ENCODE measurements at places on chromosomes 2 and 18. TPM values are rescaled to one million over a fixed set of nuclear protein-coding genes. Genes with fewer than 3 reads are reported as not detected.
A peak's percentile ranks its signal among the peaks of the same experiment; 100 is the strongest.

- DNase-seq = no peak
These were observed 15.7 kb downstream of the TTR start for GRCh38 chr18:31607384-31607783.

GRCh38 chr2:122999258-122999657, 1025.8 kb upstream of the CNTNAP5 start:
- no peak for DNase-seq

DNA sequence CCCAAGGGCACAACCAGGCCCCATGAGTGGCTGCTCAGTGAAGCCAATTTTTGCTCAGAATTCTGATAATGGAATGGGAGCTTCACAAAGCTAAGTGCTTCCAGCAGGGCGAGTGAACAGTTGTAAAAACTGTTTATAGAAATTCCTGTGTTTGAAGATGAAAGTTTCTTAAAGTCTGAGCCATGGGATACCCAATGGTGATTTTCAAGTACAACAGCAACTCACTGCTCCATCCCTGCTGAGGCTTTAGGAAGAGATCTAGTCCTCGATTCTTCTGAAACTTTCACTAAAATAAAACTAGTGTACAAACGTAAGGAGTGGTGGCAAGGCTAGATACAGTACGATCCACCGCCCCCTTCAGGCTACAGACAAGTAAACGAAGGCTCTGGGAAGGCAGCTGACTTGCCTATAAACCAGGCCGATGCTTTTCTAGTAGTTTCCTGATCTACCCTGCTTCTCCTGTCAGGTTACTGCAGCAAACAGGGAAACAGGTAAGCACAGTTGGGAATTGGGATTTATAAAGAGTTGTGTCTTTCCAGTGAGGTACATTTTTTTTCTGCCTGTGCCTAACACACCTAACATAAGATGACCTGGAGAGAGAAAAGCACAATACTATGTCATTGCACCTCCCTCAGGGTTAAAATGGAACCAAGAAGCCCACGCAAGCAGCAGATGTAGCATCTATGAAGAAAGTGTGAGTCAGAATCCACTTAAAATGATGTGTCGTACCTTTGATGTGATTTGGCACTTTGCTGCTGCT, 108.7 kb downstream of the UXS1 start:
- peak; percentile 86 for DNase-seq

DNA sequence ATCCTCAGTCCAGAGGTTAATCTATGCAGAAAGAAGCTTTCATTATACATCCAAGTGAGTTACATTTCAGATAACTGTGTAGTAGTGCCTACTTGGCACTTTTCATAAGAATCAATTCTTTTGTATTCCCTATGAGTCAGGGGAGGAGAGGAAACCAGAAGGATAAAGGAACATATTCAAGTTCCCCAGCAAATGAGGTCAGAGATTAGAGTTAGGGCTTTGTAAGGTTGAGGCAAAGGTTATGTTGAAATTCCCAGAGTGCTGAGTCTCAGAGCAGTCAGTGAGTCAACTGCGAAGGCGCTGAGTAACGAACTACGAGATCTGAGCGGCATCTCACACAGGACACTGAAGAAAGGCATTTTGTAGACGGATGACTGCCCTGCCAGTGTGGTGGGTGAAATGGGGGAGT, 25.1 kb upstream of the ME2 start:
- no peak for DNase-seq

FAHD2B gene
- total RNA-seq = 24.3 TPM

DNA sequence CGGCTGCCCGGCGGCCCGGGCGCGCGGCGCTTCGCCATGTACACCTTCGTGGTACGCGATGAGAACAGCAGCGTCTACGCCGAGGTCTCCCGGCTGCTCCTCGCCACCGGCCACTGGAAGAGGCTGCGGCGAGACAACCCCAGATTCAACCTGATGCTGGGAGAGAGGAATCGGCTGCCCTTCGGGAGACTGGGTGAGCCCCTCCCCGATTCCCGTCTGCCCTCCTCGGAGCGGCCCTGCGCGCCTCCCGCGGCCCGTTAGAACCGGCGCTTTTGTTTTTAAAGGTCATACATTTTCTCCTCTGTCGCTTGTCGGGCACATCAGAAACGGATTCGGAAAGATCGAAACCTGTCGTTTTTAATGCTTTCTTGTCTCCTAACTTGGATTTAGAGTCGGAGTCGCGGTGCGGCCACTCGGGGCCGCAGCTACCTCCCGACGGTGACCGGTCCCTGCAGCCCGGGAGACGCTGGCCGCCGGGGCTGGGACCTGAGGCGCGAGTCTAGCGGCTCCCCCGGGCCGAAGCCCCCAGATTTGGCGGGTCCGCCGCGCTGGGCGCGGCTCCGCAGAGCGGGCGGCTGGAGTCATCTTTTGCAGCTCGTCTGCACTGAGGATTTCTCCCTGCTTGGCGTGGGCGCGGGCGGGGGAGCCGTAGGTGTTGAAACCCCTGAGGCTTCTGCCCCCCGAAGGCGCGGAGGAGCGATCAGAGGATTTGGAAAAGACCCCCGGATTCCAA, 519 bp downstream of the TTL start:
- DNase-seq = peak; percentile 80

DNA sequence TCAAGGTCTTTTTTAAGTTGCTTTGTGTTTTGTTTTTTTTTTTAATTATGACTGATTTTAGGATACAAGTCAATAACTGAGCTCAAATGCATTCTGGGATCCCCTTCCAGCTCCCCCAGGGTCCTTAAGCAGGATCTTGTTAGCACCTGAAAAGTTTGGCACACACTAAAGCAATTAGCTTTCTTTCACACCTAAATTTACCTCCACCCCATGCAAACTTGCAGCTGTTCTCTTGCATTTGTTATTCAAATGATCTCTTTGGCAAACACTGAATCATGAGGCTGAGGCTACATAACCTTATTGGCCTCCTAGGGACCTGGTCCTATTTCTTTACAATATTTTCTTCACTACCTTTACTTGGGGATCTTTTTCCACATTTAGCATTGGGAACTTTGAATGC, 2026.1 kb upstream of the CELF4 start:
- DNase-seq = no peak

B3GNT7 gene
- not detected for total RNA-seq

IL1B gene
- total RNA-seq = 0.33 TPM

DNA sequence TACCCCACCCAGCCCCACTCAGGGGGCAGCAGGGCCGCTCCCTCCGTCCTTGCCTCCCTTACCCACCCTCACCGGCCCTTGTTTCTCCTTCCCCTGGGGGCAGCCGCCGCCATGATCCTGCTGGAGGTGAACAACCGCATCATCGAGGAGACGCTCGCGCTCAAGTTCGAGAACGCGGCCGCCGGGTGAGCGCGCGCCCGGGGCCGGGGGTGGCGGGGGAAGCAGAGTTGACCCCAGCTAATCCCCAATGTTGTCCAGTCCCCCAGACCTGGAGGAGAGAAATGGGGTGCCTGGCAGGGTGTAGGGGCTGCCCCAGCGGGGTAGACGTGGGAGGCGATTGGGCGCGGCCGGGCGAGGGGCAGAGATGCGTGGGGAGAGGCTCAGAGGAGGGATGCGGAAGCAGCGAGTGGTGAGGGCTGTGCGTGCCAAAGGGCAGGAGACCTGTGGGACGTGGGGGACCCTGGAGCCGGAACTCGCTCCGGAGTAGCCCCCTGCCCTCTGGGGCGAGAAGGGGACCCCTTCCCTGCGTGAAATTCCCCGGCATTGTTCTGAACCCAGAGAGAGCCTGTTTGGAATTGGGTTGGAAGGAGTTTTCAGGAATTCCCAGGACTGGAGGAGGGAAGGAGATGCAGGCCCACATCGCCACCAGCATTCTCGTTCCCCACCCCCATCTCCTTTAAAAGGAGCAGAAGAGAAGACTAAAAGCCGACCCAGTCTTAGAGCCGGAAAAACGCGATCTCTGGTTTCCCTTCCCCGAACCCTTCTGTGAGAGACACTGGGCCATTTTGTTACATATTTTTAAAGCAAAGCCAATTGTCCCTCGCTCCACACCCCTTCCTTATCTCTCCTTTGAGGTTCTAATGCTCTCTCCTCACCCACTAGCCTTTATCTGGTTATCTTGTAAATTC, 625 bp downstream of the ARPC2 start:
- peak; percentile 90 for DNase-seq

DOCK10 gene
- 138 TPM for total RNA-seq

DNA sequence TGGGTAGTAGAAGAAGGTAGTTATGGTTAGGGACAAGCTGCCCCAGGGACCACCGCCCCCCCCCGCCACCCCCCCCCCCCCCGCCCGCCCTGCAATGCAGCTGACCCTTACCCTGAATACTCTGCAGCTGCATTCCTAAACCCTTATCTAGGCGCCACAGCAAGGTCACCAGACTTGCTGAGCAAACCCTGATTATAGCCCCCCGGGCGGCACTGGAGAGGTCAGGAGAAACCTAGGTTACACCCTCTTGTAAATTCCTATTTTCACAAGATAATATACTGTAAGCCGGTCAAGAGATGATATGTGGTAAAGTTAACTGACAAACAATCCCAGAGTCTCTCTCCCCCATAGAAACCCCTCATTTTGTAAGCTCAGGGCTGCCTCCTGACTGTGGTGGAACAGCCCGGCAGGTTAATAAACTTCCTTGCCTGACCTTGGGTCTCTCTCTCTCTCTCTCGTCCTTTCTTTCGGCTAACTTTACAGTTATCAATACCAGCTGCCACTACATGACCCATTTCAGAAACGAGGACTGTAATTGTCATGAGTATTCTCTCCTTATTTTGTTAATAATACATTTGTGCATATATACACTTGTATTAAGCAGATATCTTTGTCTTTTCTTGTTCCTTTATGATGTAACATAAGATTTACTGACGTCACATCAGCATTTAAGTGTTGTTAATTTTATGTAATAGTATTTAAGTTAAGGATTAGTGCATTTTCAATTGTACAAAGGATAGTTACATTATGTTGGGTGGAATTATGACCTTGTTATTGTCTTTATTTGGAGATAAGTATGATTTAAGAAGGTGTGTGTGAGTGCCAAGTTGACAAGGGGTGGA, 22.8 kb upstream of the SMAD4 start:
- DNase-seq = no peak

- no peak for DNase-seq
These were observed 240.7 kb downstream of the NRXN1 start for GRCh38 chr2:50791271-50791670.

GRCh38 chr2:172288603-172289002, 138.8 kb upstream of the ITGA6 start:
- no peak for DNase-seq

DNA sequence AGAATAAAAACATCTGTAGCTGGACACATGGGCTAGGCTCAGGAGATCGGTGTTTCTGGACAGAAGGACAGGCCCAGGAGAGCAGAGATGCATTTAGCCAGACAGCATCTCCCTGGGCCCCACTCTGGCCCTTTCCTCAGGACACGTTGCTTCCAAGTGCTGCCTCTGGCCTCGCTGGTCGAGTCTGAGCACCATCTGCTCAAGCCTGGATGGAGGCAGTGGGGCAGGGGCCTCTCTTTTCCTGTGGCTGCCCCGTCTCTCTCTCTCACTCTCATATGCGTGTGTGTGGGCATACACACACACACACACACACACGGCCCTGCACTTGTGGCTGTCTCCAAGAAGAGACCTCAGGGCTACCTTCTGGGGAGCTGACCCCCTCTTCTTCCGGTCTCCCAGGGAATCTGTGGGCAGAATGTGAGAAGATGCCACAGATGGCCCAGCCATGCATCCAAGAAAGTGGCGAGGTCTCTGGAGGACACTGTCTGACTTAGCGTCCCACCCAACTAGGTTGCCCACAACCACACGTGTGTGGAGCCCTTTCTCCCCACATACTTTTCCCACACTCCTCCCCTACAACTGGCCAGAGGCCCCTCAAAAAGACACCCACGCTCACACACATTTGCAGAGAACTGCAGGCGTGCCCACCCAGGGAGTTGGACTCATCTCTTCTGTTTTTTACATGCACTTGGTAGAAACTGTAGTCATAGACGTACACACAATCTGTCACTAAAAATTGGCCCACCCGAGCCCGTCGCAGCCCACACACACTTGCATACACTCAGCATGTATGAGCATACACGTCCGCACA, 19.9 kb downstream of the CELF4 start:
- no peak for DNase-seq

HRH4 gene
- 1.6 TPM for total RNA-seq

PCARE gene
- not detected for total RNA-seq

IL36RN gene
- total RNA-seq = not detected

CD207 gene
- total RNA-seq = not detected

ZBTB7C gene
- total RNA-seq = 0.56 TPM

GRCh38 chr2:8796878-8797550, 40.4 kb downstream of the KIDINS220 start:
- peak; percentile 63 for DNase-seq

DNA sequence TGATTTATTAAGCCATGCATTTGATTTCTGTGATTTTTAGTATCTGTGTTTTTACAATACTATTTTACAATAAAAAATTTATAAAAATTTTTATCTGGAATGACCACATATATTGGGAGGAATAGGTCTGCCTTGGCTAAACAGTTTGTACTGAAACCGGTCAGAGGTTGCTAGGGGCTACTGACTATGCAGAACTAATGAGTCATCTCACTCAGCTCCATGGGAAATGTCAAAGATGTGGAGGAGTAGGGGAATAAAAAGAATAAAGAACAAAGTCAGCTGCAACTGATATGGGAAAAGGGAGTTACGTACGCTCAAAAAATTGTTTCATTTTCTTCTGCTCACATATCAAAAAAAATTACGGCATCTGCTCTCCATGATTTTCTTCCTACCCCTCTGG, 8.6 kb upstream of the TMEM163 start:
- no peak for DNase-seq

TUBA4B gene
- total RNA-seq = not detected

DNA sequence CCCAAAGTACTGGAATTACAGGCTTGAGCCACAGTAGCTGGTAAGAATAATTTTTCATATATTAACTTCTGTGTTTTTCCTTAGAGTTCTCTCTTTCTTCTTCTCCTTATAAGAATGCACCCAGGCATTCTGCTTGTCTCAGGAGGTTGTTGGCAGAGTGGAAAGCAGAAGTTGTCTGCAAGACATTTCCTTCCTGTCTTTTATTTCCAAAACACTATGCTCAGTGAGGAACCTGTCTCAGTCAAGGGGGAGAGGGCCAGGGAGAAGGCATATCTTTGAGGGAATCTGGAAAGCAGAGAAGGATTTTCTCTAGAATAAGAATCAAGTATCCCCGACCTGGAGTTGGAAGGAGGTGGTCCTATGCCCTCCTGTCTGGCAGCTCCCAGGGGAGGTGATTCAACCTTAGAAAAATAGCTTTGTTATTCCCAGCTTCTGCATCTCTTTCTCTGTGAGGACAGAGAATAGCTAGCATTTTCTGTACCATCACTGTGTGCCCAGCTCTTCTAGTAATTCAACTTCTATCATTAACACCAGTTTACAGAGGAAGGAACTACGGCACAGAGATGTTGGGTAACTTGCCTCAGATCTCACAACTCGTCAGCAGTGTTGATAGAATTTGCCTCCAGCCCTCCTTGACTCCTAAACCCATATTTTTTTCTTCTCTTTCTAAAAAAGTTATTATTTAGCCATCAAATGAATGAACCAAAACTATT, 3.8 kb upstream of the LPIN2 start:
- no peak for DNase-seq

- no peak for DNase-seq
These were observed 417.5 kb downstream of the DPP10 start for GRCh38 chr2:114859726-114860510.

DNA sequence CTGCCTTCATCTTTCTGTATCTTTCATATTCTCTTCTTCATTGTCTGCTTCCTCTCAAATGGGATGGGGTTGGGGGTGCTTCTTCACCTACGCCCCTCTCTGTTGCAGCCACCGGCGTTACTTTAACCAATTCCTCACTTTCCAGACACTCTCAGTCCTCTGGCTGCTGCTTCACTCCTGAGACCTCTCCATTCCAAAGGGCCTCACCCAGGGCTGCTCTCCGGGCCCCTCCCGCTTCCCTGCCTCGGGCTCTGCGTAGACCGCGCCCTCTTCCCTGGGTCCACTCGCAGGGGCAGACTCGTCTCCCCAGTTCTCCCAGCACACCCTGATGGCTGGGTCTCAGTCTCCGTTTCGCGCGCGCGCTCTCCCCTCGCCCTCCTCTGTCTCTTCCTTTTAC, 926 bp downstream of the SERPINB8 start:
- no peak for DNase-seq

TRABD2A gene
- 56.3 TPM for total RNA-seq
